Forelimb muscle (tissue), 1 donor: ENCODE measurements at places on chromosomes 12 and 14.

GRCh38 chr14:69770559-69770958, 3.6 kb downstream of the SRSF5 start:
- DNase-seq = no peak

DNA sequence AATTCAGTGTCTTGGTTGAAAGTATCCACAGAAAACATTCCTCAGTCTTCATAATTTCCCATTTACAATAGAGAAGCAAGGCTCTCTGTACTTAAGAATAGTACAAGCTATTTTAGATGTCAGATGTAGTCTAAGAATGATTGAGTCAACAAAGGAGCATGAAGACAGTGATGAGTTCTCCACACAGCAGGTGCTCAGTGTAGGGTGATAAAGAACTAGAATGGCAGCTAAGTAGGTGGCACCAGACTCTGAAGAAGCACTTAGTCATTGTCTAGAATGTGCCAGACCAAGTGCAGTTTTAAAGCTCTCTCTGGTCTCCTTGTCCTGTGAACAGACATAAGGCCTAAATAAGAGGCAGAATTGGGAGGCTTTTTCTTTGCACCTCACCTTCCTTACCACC, 504.6 kb downstream of the NRXN3 start:
- no peak for DNase-seq

DNA sequence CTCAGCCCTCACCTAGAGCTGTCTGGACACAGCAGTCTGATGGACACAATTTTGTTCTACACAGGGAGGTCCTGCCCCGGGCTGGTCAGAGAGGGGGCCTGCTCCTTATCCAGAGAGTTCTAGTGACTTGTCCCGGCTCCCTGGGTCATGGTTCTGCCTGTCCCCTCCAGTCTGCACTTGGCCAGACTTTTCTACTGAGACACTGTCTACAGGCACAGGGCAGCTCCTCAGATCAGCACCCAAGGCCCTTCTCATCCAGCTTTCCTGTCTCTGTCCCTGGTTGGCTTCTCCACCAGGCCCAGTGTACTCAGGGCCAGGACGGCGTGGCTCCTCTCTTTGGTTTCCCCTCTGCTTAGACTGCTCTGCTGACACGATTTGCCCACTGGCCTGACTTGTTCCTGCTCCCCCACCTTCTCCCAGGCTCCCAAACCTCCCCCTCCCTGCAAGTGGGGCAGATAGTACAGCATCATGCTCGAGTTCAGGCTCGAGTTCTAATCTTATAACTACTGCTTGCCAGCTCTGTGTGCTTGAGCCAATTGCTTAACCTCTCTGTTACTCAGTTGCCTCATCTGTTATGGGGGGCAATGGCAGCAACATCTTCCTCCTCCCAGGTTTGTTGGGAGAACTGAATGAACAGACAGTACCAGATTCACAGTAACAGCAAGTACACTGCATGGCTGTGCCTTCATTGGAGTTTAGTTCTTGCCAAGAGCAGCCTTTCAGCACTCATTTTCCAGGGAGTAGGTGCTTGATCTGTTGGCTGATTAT, 22.0 kb upstream of the COL2A1 start:
- DNase-seq = no peak

GRCh38 chr12:111221062-111222026, 147.6 kb downstream of the PHETA1 start:
- DNase-seq = no peak

DNA sequence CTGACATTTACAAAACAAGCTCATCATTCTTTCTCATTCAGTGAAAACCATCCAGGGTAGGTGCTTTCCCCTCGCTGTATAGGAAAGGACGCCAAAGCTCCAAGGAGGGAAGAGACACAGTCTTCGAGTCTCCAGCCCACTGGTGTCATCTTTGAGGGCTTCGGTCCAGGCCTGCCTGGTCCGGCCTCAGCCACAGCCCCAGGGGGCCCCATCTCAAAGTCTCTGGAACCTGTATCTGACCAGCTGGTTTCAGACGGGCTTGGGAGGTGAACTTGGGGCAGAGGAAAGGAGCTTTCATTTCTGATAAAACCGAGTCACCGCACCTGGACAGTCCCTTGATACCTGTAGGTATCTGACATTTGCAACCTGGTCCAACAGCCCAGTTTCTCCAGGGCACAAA, 229.5 kb upstream of the RTL1 start:
- DNase-seq = no peak

DNA sequence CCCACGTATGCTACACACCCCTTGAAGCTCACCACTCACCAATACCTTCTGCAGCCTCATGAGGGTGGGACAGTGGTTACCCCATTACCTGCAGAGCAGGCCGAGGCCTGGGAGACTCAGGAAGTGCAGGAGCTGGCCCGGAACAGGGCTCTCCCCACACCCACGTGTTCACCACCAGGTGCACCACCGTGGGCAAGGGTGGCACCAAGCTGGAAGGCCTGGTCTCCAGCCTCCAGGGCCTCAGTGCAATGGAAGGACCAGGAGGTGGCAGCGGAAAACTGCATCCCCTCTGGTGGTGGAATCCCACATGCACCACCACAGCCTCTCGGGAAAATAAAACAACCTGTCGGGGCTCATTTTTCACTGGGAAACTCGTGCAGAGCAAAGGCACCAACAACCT, 36.4 kb downstream of the ITPK1 start:
- DNase-seq = no peak

- no peak for DNase-seq
Observed at GRCh38 chr12:47396902-47397663, 308.7 kb downstream of the RPAP3 start.

DNA sequence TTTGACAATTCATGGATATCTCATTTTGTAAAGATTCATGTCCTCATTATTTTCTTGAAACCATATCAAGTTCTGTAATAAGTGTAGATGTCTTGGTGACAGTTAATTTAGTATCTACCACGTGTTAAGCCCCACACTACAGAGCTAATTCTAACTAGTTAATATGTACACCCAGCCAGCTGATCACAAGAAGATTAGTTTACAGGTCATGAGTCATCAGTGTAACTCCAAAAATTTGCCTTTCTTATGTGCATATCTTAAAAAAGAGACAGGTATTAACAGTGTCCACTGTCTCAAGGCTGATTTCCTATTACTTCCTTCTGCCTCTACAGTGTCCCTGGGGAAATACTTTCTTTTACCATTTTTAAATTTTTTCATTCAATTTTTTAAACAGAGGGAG, 13.3 kb upstream of the YBX3 start:
- no peak for DNase-seq

DNA sequence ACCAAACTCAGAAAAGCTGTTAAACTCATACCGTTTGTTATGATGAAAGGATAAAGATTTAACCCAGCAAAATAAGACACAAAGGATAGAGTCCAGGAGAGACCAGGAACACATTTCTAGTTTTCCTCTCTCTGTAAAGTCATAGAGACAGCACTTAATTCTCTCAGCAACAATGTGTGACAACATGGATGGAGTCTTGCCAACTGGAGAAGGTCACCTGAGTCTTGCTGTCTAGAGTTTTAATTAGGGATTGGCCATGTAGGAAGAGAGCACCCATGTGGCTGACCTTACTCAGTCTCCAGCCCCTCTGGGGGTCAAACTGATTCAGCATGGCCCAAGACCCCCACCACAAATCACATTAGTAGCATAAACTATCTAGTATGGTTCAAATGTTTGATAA, 151.0 kb upstream of the ATF7IP start:
- no peak for DNase-seq

DNA sequence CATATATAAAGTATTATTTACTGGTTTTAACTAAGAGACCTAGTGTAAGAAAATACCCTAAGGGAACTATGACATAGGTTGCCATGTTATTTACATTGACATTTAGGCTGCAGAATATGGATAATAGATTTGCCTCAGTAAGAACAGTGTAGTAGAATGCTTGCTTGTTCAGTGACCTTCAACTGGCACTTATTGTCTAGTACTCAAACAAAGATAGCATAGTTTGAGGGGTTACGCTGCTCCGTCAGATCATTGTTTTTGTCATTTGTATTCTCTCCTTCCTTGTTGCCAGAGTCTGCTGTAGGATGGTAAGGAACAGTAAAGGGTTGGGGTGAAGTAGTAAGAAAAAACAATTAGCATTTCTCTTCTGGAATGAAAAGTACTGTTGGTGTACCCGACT, 33.2 kb downstream of the TOGARAM1 start:
- no peak for DNase-seq

GRCh38 chr12:6277982-6278438, 32.5 kb upstream of the PLEKHG6 start:
- no peak for DNase-seq

GRCh38 chr12:63787306-63787705, 7.6 kb downstream of the RXYLT1 start:
- DNase-seq = no peak

- no peak for DNase-seq
Observed at GRCh38 chr14:38731962-38732361, 371.1 kb downstream of the SEC23A start.

DNA sequence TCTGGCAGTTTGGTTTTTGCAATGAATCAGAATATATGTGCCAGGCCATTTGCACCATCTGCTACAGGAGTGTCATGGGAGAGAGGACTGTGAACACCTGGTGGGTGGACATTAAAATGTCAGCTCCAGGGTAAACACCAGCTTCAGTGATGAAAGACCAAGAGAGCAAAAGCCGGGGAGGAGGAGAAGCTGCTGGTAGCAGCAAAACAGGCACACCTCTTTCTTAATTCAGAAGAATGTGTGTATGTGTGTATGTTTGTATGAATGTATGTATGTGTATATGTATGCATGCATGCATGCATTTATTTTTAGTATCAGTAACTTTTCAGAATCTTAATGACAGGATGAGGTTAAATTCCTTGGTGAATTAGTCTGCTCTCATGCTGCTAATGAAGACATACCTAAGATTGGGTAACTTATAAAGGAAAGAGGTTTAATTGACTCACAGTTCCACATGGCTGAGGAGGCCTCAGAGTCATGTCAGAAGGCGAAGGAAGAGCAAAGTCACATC, 357.4 kb upstream of the PRICKLE1 start:
- DNase-seq = no peak

- no peak for DNase-seq
Observed at GRCh38 chr12:7758766-7759140, 6.3 kb upstream of the NANOGNB start.

DNA sequence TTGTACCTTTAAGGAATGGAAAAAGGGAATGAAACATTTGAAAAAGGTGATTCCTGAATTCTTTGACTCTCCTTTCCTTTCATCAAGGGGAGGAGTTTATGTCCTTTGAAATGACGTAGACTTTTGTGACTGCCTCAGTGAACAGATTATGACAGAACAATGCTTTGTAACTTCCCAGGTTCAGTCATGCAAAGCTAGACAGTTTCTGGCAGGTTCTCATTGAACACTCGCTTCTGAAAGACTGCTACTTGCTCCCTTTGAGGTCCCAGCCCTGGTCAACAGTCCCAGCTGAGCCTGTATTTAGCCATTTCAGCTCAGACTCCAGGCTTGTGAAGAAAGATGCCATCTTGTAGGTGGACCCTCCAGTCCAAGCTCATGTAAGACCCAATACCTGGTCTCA, 1178.9 kb downstream of the BCL11B start:
- no peak for DNase-seq

GRCh38 chr14:58272588-58273372, 25.6 kb upstream of the ARID4A start:
- no peak for DNase-seq

GRCh38 chr12:102685841-102686240, 205.5 kb upstream of the IGF1 start:
- DNase-seq = no peak

DNA sequence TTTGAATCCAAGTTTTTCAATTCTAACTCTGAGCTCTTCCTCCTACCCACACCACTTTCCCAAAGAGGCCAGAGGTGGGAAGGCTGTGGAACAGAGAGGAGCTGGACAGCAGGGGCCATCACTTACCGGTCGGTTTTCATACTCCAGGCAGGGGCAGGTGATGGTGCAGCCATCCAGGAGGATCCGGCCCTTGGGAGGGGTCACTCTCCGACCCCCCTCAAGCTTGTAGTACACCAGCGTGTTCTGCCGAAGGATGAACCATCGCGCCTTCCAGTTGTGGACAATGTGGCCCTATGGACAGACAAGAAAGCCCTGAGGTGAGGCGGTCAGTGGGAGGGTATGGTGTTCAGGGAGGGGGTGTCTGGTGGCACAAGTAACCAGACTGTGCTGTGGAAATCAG, 14.4 kb downstream of the PLEK2 start:
- DNase-seq = no peak

GRCh38 chr12:1993341-1993740, 10.9 kb downstream of the DCP1B start:
- no peak for DNase-seq

- DNase-seq = no peak
Observed at GRCh38 chr12:120474616-120474960, 5.0 kb upstream of the SRSF9 start.

DNA sequence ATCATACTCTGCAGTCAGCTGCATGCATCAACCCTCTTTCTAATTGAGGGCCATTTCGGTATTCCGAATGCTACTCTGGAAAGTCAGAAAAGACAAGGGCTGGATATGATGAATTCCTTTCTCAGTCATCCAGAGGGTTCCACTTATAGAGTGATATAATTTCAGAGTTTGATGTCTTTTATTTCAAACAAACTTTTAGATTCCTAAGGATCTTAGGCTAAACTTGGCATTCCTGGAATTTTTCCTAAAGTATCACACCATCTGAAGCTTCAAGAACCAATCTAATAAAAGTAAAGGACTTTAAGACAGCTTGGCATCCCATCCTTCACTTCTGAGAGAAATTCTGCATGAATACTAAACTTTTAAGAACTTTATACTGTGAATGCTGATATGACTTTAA, 69.3 kb upstream of the KCNJ8 start:
- no peak for DNase-seq

GRCh38 chr14:70086685-70087379, 101.9 kb downstream of the SLC8A3 start:
- no peak for DNase-seq

GRCh38 chr12:114682785-114683708, 928 bp downstream of the TBX3 start:
- no peak for DNase-seq

DNA sequence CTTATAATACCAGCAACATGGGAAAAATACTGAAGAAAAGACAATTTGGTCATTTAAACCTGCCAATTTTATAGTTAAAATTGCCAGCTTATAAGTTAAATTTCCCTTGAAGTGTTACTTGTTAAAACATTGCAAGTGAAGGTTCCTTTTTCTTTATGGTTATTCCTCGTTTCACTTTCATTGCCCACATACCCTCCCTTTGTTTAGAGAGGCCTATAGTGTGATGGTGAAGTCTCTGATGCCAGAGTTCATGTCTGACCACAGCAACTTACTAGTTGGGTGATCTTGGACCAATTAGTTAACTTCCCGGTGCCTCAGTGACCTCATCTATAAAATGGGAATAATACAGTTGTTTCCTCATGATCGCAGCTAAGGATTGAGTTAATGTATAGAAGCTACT, 173.5 kb downstream of the ANO6 start:
- DNase-seq = no peak

GRCh38 chr12:93109551-93110203, 180.6 kb upstream of the EEA1 start:
- no peak for DNase-seq
